NCI-H748 treated with DMSO at 0.1 percent for 48 hours (cell line): ENCODE measurements at places on chromosomes 12 and 14.

GRCh38 chr12:44334347-44334746 is 498.5 kb downstream of the TMEM117 start:
- DNase-seq: no peak

DNA sequence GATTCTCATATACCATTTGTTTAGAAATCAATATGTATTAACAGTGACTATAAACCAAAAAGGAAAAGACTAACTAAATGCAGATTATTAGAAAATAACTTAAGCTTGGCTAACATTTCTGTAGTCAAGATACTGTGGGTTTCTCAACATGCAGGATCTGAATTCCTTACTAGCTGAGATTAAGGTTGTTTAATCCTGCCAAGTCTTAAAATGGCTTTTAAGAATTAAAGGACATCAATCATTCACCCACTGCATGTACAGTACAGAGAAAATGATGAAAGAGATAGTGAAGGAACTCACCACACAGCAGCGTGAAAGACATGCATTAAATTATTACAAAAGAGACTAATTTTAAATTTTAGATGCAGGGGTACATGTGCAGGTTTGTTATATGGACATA is 3.8 kb downstream of the ACSS3 start:
- DNase-seq: no peak

GRCh38 chr12:124543052-124543589 is 24.3 kb downstream of the NCOR2 start:
- DNase-seq: peak; percentile 81

- DNase-seq: no peak
These were observed 982 bp downstream of the BCL7A start for GRCh38 chr12:122022393-122023338.

GRCh38 chr14:95452176-95452892 is 64.1 kb downstream of the SYNE3 start:
- no peak for DNase-seq

DNA sequence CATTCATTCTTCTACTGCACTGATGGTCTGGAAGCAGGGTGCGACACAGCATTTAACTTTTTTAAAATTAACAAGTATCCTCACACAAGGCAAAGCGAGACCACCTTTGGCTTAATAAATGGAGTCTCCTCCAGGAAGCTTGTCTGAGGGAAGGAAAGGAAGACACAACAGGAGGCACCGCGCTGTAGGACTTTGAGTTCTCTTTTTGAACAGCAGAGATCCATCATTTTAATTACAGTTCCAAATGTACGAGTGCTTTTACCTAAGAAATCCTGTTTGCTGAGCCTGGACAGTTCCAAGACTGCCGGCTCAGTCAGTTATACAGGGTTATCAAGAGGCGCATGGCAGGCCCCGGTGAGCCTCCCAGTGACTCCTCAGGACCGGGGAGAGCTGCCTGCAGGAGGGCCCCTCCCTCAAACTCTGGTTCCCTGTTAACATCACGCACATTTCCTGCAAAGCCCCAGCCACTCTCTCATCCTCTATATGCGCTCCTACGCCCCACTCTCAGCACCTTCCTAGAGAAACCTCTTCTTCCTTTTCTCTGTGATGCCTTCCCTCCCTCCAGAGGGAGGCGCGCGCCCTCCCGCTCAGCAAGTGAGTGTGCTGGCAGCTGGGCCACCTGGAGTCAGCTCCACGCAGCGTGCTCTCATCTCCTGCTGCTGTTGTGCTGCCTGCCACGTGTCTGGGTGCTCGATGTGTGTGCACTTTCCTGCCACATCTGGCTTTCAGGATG is 46.1 kb downstream of the STX2 start:
- DNase-seq: no peak

DNA sequence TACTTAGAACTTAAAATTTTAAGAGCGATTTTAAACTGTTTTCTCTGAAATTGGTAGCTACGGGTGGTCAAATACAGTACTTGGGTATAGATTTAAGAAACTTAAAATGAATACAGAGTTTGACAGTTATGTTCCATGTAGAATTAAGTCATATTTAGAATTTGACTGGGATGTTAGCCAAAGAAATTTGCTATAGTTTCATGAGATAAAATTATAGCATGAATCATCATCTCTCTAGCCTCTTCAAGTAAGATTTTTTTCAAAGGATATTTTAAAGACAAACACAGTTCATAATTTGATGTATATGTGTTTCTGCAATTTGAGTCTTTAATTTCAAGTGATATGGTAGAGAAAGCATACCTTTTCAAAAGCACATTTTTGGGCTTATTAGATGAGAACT is 41.0 kb downstream of the ZCRB1 start:
- DNase-seq: no peak

GRCh38 chr12:116517431-116518045 is 41.6 kb upstream of the MAP1LC3B2 start:
- DNase-seq: no peak

DNA sequence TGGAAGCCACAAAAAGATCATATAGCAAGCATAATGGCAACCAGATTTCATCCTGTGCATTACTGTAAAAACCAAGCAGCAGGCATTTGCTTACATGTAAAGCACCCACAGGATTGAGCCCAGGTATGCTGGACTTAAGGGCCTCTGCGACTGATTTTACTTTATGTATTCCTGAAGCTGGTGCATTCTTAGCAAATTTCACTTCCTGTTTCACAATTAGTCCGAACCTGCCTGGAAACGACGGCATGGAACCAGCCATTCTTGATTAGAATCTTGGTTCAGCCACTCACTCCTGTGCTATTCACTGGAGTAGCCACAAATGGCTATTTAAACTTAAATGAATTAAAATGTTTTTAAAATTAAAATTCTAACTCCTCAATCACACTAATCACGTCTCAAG is 239.2 kb downstream of the NUAK1 start:
- no peak for DNase-seq

DNA sequence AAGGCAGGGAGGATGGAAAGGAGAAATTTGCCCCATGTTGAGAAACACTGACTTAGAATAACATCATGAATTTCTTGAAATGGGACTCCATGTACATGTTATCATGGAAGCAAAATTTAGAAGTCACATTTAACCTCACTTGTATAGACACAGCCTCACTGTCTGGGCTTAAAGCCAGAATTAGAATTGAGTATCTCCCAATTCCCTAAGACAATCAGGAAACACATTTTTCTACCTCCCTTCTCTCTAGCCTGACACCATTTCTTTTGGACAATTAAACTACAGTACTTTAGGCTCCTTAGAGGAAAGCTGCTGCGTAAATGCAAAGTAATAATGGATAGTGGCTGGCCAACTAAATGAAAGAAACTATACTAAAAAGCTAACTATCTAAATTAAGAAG is 795.5 kb downstream of the C12orf50 start:
- DNase-seq: no peak

GRCh38 chr14:104287301-104288009 is 149.1 kb downstream of the KIF26A start:
- DNase-seq: no peak

DNA sequence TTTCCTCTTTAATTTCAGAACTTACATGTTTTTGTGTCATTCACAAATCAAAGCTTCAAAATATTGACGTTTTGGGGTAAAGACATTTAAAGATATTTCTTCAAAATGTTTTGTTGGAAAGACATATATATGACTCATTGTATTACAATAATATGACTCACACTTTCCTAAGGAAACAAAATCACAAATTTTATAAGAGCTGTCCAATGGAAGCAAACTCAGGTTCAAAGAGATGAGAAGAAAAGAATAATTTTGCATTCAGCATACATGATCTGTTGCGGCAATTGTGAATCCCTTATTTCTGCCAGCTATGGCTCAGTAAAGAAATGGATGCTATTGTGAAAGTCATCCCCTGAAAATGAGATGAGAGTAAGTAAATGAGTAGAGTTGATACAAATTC is 82.7 kb downstream of the GRIP1 start:
- DNase-seq: no peak

GRCh38 chr14:105487449-105487985 is 831 bp downstream of the CRIP1 start:
- peak; percentile 20 for DNase-seq

GRCh38 chr12:66438601-66439000 is 136.3 kb downstream of the HELB start:
- no peak for DNase-seq

DNA sequence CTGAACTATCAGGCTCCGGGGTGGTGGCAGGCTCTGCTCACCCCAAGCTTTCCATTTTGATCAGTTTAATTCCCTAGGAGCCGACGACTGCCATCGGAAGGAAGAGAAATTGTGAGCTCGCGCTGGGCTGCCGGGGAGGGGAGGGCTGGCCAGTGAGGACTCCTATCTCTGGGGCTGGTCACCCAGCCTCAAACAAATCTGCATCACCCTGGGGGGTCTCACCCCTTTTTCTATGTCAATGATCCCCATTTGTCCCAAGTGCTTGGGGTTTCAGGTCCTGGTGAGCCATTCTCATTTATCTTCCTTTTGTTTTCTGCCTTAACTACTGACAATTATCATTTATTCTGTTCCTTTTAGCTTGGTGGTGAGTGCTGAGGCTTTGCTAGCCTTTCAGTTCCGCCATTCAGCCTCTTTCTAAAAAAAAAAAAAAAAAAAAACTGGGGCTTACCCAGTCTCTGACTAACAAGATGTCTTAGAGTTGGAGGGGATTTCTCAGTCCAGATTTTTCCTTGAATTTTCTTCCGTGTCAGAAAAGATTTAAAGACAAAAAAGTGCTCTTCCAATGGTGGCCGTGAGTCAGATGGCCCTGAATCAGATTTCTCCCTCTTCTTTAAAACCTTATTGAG is 22.8 kb upstream of the USP44 start:
- DNase-seq: no peak

- DNase-seq: peak; percentile 58
These were observed 753 bp downstream of the CSRNP2 start for GRCh38 chr12:51082561-51083125.

DNA sequence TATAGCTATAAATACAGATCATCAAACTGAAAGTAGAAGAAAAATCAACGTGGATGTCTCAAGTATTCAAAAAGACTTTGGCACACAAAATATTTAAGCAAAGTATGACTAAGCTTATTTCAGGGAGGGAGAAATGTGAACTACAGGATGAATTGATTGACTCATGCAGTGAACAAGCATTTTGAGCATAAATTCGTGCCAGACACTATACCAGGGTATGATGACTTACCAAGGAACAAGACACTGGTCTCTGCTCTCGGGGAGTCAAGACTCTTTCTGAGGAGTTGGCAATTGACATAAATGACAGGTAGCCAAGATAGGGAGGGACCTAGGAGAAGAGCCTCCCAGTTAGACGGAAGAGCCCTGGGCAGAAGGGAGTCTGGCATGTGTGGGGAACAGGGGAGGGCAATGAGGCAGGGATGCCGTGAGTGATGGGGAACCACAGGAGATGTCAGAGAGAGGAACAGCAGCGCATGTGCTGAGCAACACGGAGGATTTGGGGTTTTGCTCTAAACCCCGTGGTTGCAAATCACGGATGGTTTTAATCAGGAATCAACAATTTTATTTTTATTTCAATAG is 115.2 kb downstream of the TMEM132D start:
- DNase-seq: no peak

- no peak for DNase-seq
These were observed 87.3 kb upstream of the RIN3 start for GRCh38 chr14:92426237-92426636.

DNA sequence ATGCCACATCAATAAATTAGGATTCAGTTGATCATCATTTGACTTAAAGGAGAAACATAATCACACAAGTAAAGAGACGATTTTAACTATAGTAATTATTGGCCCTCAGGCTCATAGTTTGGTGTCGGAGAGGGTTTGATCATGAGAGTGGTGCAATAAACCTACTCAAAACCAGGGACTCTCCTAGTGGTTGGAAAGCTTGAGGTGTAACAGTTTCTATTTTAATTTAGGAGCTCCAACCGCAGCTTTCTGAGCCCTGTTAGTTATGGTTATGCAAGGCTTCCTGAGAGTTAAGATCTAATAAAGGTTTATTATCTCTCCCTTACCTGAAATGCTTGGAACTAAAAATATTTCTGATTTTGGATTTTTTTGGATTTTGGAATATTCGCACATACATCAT is 36.4 kb downstream of the TMTC2 start:
- no peak for DNase-seq
